GM12865 (cell line): ENCODE measurements at places on chromosomes 6 and 20.

- peak; percentile 20 for DNase-seq
Measured at GRCh38 chr20:56359212-56360132, 698 bp downstream of the FAM210B start.

DNA sequence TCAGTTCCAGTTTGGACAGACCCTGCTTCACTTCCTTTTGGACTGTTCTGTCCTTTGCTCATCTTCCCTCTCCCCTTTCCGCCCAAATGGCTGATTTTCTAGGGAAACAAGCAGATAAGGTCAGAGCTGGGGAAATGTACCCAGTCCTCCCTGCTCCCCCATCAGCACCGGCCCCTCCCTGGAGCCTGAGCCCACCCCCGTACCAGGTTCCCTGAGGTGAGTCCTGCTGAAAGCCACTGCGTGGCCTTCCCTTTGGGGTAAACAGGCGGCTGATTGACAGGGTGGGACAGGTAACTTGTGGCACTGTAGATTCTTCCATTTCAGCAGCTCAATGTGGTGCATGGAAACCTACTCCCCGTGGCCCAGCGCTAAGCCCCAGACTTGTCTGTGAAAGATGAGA is 70.5 kb downstream of the NPEPL1 start:
- no peak for DNase-seq

GRCh38 chr6:158648682-158649131 is 1.1 kb upstream of the SYTL3 start:
- DNase-seq = peak; percentile 85

DNA sequence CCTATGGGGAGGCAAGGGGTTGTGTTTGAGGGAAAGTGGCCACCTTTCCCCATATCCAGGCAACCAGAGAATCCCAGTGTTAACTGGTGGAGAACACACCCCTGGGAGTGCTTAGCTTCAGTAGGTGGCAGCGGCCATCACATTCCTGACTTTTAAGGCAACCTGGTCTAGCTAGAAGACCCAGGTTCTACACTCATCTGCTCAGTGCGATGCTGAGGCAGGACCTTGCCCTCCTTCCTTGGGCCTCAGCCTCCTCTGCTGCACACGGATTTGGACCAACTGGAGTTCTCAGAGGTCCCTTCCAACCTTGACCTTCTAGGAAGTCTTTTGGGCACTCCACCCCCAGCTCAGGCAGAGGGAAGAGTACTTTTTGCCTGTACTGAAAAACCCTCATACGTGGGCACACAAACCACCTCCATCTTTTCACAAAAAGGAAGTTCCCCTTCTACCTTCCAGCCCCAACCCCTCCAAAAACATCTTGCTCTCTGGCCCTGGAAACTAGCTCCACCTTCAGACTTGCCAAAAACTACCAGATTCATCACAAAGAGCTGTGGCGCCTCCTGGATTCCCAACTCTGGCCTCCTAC is 2.9 kb downstream of the CCND3 start:
- DNase-seq = no peak

DNA sequence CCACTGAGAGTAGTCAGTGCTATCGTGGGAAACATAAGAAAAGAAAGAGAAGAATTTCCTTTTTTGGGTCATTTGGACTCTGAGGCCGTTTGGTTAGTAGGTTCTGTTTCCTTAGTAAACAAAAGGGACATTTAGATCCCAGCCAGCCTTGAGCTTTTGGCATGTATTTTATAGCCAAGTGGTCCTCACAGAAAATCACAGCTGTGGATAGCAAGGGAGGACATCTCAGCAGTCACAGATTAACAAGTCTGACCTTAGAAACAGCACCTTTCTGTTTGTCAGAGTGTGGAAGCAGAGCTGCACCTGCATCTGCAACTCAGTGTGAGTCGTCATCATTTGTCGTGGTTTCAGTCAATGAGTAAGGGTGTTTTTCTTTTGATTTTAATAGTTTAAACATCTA is 40.5 kb downstream of the FAM120B start:
- peak; percentile 64 for DNase-seq

- no peak for DNase-seq
Measured at GRCh38 chr6:83769413-83769812, 60.5 kb upstream of the SNAP91 start.

GRCh38 chr6:107409942-107410341 is 49.4 kb downstream of the PDSS2 start:
- no peak for DNase-seq

DNA sequence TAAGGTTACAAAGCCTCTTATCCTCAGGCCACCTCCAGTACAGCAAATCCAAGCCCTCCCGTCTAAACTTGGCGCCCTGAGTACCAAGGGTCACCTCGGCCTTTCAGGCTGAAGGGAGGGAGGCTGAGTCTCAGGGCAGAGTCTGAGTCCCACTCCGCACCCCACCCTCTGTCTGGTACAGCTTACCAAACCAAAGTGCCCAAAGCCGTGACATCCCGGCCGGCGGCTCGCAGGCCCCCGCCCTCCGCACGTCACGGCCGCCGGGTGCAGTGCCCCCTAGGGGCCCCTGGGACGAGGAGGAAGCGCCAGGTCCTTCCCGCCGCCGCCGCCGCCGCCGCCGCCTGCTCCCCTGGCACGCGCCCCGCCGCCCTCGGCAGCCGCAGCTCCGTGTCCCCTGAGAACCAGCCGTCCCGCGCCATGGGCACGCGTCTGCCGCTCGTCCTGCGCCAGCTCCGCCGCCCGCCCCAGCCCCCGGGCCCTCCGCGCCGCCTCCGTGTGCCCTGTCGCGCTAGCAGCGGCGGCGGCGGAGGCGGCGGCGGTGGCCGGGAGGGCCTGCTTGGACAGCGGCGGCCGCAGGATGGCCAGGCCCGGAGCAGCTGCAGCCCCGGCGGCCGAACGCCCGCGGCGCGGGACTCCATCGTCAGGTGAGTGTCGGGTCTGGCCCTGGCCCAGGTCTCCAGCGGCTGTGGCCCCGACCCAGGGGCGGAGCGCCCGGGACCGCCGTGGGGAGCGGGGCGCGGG is at the start of gene MTHFD1L:
Gene MTHFD1L (plus strand): TSS at position 297 of the 741 bp plus-strand sequence. CDS start 121 bp downstream, at position 418.
- DNase-seq = peak; percentile 88

DNA sequence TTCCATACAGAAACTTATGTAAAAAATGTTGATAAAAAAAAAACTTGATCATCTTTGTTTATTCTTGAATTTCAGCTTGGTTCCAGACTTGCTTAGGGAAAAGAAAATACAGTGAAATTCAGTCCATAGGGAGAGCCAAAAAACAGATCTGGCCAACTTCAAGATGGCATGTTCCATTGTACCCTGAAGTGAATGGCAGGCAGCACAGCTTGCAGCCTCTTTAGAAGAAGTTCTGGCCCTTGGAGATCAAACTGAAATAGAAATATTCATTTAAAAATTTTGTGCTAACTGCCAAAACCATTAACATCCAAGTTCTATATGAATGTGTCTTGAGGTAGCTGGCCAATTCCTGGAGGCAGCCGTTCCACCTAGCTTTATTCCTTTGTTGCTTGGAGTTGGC is 448.4 kb downstream of the EPM2A start:
- no peak for DNase-seq

DNA sequence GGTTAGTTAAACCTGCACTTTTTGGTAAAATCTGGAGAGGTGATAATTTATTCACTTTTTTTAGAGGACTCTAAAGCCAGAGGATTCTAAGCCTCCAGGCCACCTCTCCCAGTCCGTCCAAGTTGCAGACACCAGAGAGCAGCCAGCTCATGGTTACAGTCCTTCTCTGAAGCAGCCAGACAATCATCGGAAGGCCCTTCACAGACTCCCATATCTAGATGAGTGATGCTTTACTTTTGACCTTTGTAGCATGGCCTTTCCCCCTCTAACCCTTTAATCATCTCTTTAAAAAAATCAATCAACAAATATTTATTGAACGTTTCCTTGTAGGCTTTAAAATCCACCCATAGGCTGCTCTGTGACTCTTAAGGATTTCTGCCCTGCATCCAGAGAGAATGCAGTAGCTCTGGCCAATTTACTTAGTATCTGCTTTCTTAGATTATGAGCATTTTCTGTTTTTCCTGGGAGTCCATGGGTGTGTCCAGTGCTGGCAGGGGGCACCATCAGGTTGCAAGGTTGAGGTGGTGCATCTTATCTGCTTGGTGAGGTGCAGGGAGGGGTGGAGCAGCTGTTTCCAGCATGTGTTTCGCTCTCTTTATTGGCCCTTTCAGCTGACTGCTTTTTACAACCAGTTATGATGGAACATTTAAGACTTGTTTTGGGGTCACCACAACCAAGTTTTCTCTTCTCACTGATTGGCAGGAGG is 58.6 kb downstream of the JARID2 start:
- DNase-seq = no peak

DNA sequence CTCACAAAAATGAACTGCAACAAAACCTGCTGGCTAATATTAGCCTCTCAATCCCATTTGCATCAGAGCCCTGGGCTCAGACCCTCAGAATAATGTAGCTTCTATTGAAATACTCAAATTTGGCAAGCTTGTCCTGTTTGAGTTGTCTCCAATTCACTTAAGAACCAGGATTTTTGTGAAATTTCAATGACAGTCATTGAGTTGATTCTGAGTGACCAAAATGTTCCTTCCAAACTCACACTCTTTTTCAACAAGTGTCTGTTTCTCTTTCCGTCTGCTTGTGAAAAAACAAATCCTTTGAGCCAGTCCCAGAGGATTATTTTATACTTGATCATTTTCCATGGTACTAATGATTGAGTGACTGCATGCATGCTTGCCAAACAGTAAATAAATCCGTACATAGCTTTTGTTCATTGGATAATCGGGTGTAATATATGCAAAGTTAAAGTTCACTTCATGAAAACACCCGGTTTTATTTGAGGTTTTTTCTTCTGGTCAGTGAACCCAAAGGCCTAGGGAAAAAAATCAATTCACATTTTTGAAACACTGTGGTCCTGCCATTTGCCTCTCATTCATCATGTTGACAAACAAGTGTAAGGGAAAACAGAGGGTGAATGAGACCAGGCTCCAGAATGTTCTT is 16.4 kb upstream of the SLC22A2 start:
- DNase-seq = no peak

GRCh38 chr6:165686596-165687365 is 23.7 kb upstream of the PDE10A start:
- DNase-seq = no peak

GRCh38 chr6:134223796-134224420 is 94.0 kb downstream of the SGK1 start:
- no peak for DNase-seq

DNA sequence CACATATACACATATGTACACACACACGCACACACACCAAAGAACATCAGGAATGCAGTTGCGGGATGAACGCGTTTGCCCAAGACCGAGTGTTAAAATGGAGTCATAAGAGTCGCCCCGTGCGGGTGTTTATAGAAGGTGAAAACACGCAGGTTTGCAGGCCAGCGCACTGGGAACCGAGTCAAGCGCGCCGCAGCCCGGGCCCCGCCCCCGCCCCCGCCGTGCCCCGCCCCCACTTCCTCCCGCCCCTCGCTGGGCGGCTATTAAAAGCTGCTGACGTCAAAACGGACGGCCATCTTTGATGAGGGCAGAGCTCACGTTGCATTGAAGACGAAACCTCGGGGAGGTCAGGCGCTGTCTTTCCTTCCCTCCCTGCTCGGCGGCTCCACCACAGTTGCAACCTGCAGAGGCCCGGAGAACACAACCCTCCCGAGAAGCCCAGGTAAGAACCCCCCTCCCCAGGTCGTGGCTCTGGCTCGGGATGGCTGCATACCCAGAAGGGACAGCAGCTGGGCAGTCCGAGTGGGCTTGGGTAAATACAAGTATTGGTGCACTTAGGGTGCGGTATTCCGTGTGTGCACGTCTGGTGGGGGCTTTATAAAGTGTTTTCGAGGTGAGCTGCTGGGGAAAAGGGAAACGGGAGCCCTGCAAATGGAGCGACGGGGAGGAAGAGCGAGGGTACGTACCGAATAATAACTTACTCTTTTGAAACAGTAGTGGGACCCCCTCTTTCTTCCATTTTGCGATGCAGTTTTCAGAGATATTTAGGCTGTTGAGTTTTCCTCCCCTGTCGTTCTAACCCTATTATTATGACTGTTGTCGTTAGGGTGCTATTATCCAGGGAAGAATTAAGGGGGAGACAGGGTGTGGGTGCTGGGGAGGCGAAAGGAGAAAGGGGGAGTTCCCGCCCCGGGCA is at the start of gene SNAP25:
Gene SNAP25 (plus strand): TSS at position 295 of the 916 bp plus-strand sequence. CDS start 56,662 bp downstream, outside the sequence.
- DNase-seq = peak; percentile 46

DNA sequence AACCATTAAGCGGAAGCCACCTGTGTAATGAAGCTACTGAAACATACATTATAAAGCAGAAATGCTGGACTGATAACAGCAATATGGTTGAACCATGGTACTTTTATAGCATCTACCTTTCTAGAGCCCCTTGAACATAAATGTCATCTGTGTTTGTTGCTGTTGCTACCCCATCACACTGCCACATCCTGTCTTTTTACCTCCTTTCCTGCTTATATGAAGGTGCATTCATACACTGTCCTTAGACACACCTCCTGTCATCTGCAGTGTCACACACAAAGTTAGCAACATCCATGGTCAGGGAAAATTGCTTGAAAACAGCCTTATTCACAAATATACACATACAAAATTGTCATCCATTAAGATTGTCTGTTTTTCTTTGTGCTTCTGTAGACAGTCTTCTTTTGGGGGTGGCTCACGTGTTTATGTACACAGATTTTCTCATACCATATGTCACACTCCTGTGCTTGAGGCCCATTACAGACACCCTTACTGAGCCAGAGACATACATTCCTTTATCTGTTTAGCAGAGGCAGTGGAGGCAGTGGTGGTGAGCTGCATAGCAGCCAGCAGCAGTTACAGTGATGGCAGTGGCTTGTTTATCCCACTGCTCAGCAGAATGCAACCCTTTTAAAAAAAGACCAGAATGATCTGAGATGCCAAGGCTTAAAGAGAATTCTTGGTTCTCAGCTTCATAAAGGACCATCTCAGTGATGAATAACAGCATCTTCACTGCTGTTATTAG is 25.9 kb downstream of the C6orf62 start:
- DNase-seq = no peak

DNA sequence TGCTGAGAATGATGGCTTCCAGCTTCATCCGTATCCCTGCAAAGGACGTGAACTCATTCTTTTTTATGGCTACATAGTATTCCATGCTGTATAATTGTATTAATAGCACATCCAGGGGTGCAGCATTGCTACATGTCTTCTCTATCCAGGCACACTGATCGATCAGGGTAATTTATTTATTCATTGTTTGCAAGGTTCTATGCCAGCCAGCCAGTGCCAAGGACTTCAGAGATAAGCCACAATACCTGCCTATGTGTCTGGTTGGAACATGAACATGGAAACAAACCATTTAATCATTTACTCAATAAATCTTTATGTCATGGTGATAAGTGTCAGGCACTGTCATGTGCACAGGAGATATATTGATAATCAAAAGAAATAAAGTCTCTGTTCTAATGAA is 5.8 kb upstream of the OR2B3 start:
- DNase-seq = no peak

- DNase-seq = no peak
Measured at GRCh38 chr6:105711216-105711615, 308.3 kb upstream of the PREP start.
